ENCODE measurements at places on chromosomes 4 and X.

DNA sequence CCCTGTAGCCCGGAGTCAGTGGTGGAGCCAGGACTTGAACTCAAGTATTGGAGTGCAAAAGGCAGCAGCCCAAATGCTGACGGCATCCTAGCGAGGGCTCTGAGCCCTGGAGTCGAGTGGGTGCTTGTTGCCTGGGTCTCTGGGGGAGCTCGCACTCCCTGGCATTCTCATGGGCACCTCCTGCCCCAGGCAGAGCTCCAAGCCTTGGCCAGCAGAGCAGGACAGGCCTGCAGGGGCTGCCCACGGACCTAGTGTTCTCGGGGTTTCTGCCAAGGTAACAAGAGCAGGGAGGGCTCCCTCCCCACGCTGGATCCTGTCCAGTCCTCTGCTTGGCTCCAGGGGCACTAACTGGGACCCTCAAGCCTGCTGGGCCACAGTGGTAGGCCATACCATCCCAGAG, 17.6 kb upstream of the WFS1 start:
- no peak for DNase-seq

GRCh38 chr4:140861359-140862176, 105.4 kb upstream of the TBC1D9 start:
- DNase-seq = peak; percentile 70

DNA sequence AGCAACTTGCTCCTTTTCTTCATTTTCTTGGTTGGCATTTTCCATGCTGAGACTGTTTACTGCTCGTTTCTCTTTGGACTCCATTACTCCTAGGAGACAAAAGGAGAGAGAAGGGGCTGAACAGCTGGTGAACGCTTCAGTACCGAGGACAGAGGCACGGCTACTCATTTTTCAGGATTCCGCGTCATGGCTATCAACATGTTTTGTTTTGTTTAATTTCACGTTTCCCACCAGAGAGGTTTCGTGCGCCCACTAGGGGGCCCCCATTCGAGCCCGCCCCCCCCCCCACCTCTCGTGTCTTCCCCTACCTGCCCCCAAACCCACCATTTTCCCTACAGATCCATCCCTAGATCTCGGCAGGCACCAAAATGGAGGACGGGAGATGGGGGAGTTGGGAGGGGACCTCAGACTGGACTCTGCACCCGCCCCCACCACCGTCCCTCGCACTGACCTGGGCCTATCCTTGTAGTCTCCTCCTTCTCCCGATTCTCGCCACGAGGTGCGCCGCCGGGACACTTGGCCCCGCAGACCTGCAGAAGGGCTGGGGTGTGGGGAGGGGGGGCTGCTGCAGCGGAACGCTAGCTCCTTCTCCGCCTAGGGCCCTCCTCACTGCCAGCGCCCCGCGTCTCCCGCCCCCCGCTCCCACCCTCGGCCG, 653 bp downstream of the BEX1 start:
- peak; percentile 41 for DNase-seq

DNA sequence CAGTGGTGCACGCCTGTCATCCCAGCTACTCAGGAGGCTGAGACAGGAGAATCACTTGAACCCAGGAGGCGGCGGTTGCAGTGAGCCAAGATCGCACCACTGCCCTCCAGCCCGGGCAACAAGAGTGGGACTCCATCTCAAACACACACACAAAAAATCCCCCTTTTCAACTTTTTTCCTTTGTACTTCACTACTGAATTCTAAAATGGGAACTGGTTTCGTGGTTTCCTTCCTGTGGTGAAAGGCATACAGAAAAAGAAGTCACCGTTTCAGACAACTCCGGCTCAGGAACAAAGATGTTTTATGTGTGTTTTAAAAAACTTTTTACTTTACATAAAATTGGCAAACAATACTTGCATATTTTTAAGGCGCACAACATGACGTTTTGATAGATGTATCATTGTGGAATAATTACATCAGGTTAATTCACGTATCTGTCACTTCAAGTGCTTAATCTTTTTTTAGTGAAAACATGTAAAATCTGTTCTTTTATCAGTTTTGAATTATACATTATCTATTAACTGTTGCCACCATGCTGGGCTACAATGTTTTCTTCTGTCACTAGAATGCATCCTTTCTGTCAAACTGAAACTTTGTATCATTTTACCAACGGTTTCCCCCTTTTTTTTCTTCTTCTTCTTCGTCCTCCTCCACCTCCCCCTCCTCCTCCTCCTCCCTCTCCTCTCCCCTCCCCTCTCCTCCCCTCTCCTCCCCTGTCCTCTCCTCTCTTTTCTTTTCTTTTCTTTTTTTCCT, 186.0 kb downstream of the CRLF2 start:
- no peak for DNase-seq

- DNase-seq = no peak
These were observed 409.6 kb downstream of the BCOR start for GRCh38 chrX:39688219-39688575.

DNA sequence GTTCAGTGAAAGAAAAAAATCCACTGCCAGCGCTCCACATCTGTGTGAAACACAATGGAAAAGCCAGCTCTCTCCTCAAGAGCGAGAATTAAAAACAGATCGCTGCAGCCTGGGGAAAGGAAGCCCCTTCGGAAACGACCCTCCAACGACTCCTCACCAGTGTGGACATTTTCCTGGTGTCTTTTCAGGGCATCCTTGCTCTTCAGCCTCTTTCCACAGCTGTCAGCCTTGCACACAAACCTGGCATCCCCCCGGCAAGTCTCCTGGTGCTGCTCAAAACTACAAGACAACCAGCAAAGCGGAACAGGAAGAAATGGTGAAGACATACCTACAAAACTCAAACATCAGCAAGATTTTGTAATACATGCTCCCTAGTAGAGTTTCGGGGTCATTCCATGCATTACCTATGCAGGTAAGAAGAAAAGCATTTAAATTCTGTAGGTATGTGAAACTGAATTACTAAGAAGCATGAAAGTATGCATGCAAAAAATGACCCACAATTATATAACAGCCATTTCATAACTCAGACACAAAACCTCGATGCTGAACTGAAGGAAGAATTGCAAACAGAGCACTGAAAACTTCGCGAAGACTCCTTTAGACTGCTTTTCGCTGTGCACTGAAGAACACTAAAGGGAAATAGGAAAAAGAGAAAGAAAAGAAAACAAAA, 106.1 kb downstream of the PRDM5 start:
- DNase-seq = no peak

DNA sequence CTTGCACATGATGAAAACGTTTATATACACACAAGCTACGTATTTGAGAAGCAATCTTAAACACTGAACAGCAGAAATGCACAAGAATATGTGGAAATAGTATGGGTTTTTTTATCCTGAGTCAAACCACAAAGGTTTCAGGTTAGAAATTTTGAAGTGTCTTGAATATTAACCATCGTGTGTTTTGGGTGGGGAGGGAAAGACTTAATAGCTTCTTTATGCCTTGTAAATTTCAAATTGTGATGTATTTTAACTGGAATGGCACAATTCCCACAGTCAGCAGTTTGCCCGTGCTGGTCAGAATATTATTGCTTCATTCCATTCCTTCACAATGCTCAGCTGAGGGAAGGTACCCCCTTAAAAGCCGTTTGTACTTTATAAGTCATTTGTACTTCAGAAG, 67.4 kb upstream of the WDR1 start:
- no peak for DNase-seq

DNA sequence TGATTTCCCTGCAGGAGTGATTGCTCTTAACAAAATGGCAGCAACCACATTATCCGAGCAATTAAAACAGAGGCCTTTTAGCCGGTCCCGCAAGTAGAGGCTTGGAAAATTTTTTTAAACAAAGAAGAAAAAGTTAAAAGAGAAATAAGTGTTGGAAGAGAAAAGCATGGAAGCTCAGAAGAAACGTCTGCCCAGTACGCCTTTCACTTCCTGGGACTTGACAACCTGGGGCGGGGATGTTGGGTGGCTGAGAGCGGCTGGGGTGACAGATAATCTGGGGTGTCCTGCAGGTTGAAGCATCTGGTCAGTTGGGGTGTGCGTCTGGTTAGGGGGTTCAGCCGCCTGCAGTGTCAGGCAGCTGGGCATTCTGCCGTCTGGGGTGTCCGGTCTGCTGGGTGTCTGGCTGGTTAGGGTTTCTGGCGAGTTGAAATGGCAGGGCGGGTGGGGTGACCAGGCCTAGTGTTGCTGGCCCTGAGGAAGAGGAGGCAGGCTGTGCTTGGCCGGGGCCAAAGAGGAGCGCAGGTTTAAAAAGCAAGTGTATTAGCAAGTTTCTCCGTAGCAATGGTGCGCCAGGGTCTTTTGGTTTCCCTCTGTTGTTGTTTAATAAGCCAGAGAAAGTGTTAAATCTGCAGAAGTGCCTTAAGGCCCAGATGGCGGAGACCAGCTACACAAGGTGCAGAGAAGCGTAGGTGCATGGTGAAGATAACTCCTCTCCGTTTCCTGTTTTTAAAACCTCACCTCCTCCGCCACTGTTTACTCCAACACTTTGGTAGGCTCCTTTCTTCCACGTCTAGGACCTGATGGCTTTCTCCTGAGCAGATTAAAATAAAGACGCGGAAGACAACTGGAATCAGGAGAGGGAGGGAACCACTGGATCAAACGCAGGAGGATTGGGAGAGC, 5.6 kb downstream of the HAND2 start:
- DNase-seq = no peak

DNA sequence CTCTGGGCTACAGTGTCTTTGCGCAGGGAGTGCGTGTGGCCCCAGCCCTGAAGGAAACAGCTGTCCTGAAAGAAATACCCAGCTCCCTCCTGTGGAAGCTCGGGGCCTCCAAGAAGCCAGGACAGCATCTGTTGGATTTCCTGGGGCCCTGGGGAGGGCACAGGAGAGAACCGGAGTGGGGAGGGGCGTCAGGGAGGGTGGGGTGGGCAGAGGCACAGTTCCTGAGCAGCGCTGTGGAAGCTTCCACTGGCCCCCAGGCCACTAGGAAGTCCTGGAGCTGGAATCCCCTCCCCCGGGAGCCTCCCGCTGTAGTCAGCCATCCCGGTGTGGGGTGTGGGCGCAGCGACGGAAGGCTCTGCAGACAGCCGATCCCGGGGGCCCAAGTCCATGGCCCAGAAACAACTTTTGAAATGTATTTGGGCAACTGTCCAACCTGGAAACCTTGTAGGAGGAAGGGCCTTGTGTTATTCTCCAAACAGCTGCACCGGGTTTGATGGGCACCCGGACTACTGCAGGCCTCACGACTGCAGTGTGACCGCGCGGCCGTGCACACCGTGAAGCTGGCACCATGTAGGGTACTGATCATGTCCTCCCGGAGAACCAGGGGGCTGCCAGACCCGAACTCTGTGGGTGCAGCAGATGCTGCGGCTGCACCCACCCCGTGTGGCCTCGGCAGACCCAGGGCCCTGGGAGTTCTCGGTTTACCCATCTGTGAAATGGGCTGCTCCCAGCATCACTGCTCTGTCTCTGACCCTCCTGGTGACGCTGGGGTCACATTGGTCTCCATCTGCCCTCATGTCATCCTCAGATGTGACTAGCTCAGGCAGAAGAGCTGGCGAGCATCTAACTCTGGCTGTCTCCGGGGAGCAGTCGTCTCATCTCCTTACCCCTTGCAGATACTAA, 68.5 kb upstream of the HMX1 start:
- no peak for DNase-seq

- no peak for DNase-seq
These were observed 1.3 kb upstream of the TSPYL2 start for GRCh38 chrX:53080628-53081580.

DNA sequence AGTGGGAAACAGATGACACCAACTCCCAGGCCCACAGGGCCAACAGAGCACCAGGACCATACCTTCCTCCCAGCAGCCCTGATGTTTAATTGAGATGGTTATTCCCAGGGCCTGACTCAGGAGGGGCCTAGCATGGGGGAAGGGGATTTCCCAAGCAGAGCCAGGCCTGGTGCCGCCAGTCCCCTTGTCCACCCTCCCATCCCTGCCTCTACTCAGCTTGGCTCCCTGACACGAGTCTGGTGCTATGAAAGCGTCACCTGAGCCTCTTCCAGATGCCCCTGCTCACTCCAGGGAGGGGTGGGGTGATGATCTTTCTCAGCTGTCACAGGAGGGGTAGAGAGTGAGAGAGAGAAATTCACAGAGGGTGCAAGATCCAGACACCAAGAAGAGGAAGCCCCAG, 72.7 kb downstream of the EFNB1 start:
- DNase-seq = no peak

Measured in LHCN-M2 (cell line).